ENCODE measurements at places on chromosomes 6 and 20.
A peak's percentile ranks its signal among the peaks of the same experiment; 100 is the strongest.

DNA sequence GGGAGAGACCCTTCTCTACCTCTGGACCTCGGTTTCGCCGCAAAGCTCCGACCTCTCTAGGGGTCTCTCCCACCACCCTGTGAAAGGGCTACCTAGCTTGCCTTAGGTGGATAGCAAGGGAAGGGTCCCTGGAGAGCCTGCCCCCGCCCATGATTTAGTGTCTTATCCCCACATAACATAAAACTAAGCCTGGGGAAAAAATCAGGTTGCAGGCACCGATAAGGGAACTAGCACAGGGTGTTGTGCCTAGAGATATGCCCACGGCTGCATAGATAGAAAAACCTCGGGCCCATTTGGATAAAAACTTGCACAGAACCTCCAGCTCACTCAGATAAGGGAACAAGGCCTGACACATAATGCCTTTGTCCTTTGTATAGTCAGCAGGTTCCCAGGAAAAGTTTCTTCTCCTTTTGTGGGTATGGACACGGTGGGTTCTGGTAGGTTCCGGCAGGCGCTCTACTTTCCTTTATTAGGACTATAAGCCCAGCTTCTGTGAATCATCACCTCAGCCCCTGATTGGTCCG, 846 bp downstream of the ZSCAN31 start:
- no peak for DNase-seq

- DNase-seq, result no peak
These were observed 151.7 kb downstream of the OR2B2 start for GRCh38 chr6:27760464-27760863.

- no peak for DNase-seq
These were observed 798.3 kb upstream of the SLC35B3 start for GRCh38 chr6:9233686-9234085.

GRCh38 chr20:3714092-3714491, 1.7 kb upstream of the SIGLEC1 start:
- no peak for DNase-seq

GRCh38 chr6:102127253-102127652, 733.7 kb downstream of the GRIK2 start:
- no peak for DNase-seq

- DNase-seq, result no peak
These were observed 329.3 kb upstream of the IRAK1BP1 start for GRCh38 chr6:78538002-78538401.

- DNase-seq, result no peak
These were observed 121.7 kb upstream of the CCN2 start for GRCh38 chr6:132072831-132073230.

- no peak for DNase-seq
These were observed 51.7 kb downstream of the CTNNBL1 start for GRCh38 chr20:37745553-37745952.

GRCh38 chr6:139349464-139350020, 24.9 kb downstream of the CITED2 start:
- DNase-seq, result no peak

- DNase-seq, result no peak
These were observed 12.2 kb downstream of the NFKBIL1 start for GRCh38 chr6:31559606-31559957.

DNA sequence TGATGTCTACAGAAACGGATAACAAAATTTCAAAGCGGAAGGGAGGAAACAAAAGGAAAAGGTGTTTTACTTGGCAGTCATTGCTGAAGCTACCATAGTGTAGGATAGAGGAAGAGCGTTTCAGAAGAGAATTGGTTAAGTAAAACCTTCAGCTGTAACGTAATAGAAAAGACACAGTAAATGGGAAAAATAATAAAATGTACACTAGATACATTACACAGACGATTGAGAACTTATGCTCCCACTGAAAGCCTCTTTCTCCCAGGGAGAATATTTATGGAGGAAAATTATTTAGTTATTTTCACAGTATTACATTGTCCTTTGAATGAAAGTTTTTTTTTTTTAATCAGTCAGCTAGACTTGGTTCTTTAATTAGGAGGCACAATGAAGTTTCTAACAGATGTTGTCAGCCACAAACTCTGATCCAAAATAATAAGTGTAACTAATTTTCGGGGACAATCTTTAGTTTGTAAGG, 90.7 kb upstream of the PRDM1 start:
- no peak for DNase-seq

DNA sequence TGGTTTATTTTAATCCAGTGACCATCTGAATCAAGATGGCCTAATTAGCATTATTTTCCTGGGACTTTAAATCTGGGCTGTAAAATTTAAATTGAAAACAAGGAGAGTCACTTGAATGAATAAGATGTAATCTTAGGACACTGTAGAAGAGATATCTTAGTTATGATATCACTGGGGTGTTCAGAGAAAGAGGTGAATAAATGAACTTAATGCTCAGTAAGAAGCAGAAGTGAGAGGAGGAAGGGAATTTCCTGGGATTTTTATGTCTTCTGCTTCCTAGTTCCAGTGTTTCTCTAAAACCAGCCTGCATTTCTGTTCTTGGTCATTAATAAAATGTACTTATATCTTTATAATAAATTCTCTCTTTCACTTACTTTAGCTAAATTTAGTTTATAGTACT, 136.8 kb upstream of the PTPRK start:
- no peak for DNase-seq

DNA sequence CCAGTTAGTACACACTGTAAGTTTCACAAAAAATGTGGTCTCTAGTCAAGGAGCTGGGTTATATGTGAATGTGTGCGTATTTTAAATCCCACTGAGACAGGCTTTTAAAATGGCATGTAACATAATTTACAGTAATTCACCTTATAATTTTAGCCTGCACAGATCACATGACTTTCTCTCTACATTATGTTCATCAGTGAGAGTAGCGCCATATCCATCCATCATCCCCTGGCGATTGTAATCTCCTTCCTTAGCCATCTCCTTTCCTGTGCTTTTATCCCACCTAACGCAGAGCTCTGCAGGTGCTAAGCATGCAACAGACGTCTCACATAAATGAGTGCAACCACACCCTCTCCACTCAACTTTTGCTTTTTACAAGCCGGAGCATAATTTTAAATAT, 210.8 kb downstream of the TBC1D7 start:
- DNase-seq, result no peak

- peak; percentile 51 for DNase-seq
These were observed 65.7 kb upstream of the TOP1 start for GRCh38 chr20:40962733-40963504.

- no peak for DNase-seq
These were observed 99.3 kb downstream of the BMP2 start for GRCh38 chr20:6866741-6867140.

DNA sequence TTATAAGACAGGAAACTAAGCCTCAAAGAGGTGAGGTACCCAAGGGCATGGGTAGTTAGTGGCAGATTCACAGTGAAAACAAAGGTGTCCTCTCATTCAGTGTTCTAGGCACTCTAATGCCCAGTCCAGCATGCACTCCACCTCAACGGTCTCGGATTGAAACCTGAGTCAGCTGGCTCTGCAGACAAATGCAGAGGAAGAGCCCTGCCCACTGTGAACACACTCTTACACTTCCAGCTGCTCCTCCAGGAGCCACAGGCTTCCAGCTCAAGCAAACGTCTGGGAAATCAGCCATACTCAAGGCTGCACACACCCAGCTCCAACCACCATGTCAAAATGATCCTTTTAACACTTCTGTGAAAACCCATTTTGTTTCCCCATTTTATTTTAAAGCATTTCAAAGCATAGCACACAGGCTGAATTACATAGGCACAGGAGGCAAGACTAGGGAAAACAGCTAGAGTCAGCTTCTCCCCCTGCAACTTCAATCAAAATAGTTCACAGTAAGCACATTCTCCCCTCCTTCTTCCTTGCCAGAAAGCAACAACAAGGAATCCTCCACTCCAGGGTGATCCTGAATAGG, 3.0 kb upstream of the IL17A start:
- DNase-seq, result no peak

- peak; percentile 18 for DNase-seq
These were observed 312.5 kb upstream of the PLCB4 start for GRCh38 chr20:8756410-8756809.

DNA sequence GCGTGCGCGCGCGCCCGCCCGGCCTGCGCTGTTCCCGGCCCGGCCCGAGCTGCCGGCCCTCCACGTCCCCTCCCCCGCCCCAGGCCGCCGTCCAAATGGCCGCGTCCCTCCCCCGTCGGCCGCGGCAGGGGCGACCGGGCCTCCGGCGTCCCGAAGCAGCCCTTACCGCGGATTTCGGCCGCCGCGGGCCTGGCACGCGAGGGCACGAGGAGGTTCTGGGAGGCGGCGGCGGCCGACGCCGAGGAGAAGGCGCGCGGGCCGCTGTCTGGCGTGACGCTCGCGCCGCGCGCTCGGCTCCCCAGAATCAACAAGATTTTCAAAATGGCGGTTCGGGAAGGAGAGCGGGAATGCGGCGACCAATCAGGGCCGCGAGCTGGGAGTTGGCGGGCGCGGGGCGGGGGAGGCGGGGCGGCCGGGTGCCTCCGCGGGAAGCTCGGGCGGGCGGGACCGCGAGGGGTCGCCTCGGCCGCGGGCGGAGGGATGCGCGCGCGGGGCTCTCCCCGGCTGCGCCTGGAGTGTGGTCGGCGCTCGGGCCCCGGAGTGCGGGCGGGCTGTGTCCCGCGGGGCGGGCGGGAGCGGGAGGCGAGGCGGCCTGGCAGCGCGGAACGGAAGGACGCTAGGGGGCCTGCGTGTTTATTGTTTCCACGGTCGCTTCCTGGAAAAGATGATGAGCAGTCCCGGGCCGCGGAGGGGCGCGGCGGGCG, at the start of gene DEK:
DEK (minus strand) TSS at position 312 of the 704 bp plus-strand sequence. CDS start 543 bp downstream, outside the sequence.
- peak; percentile 58 for DNase-seq

- DNase-seq, result no peak
These were observed 86.2 kb downstream of the TBC1D7 start for GRCh38 chr6:13242178-13242577.

DNA sequence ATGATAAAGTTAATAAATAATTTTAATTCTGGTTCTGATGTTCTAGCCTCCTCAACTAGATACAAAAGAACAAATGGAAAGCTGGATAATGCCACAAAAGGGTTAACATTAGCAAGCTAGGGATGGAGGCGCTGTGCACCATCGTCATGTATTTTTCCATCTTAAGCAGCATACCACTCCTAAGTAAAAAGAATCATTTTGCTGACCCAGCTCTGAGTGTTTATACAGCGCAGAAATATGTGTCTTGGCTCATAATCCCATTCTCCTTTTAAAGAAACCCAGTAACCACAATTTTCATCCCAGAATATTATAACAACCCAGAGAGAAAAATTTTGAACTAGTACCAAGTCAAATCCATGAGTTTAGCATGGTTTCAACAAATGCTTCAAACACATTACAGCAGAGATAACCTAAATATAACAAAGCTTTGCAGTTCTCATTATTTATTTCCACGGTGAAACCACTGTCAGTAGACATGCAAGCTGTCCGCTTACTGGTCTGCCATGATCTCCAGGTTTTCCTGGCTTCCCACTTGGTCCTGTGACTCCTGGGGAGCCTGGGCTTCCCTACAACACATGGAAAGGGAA, 111.1 kb downstream of the COL12A1 start:
- no peak for DNase-seq

GRCh38 chr6:125453516-125453915, 151.7 kb upstream of the HDDC2 start:
- DNase-seq, result no peak

- no peak for DNase-seq
These were observed 59.1 kb downstream of the LRFN2 start for GRCh38 chr6:40528051-40528450.

- DNase-seq, result no peak
These were observed 88.0 kb upstream of the SOX4 start for GRCh38 chr6:21505574-21505990.

DNA sequence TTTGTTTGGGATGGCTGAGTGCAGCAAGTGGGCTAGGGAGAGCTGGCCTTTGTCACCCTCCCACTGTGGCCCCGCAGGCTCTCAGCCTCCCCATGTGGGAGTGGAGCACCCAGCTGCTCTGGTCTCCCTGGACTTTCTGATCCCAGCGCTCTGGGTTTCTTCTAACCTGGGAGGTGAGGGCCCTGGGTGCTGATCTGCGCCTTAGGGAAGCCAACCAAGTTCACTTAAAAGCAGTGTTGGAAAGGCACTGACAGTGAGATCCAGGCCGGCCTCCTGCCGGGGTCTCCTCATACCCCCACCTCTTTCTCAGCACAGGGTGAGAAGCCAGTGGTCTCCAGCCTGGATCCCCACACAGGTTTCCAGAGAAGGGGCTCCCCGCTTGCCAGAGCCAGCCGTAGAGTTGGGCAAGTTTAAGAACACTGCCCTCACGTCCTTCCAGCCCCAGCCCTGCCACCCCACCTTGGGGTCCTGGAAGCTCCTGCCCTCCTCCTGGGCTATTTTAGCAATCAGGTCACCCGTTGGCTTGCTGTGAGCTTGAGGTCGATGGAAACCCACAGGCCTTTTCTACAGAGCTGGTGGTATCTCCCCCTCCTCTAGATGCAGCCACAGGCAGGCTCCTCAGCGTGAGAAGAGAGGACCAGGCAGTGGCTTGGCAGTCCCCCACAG, 9.6 kb downstream of the C20orf203 start:
- no peak for DNase-seq

- DNase-seq, result no peak
These were observed 38.1 kb downstream of the SYNE1 start for GRCh38 chr6:152598901-152599537.

DNA sequence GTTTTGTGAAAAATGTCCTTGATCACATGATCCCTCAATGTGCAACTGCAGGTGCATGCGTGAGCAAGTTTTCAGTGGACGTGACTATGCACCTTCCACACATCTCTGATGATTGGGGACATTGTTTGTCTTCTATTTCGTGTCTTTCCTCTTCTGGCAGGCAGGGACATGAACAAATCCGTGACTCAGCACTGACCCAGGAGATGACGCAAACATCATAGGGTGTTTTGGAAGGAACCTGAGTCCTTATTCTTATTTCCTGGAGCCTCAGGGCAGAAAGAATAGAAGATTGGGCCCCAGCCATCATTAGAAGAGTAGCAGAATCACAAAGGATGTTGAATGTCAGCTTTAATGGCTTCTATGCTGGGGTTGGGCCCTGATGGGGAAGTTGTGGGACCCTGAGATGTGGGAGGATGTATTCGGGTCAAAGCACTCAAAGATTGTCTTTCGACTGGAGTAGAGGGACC, 11.9 kb upstream of the SIRPD start:
- DNase-seq, result peak; percentile 64

DNA sequence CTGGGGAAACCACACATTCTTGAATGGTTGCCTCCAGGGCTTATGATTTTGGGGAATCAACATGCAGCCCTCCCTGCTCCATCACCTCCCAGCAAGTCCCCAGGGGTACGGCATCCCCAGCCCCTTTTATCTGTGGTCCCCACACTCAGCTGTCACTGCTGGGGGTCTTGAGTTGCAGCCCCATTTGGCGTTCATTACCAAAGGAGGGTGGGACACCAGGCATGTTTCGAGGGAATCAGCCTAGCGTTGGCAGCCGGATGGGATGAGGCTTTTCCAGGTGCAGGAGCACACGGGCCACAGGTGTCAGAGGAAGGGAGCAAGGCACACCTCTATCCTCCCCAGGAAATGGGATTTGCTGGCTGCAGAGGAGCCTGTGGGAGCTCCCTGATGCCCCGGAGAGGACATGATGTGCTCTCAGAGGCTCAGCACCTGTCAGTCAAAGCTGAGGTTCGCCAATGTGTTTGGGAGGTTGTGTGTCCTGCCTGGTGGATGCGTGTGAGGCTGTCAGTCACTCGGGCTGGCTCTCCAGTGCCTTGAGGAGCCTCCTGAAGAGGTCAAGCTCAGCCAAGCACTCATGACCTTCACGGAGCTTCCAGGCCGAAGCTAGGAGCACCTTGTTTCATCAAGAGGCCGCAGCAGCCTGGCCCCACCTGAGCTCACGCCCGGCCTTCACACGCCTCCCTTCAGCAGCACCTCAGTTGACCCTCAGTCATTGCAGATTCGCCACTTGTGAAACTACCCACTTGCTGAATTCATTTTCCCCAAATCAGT, 95.0 kb downstream of the ERMARD start:
- no peak for DNase-seq

GRCh38 chr6:31712296-31712695, 2.9 kb upstream of the LY6G6D start:
- no peak for DNase-seq
